Activated naive CD4-positive, alpha-beta T cell treated with Interleukin-2 at 50 U/mL for 16 hours (primary cell): ENCODE measurements at places on chromosomes 6 and 20.

- DNase-seq = no peak
Observed at GRCh38 chr6:93391965-93392364, 27.4 kb downstream of the EPHA7 start.

DNA sequence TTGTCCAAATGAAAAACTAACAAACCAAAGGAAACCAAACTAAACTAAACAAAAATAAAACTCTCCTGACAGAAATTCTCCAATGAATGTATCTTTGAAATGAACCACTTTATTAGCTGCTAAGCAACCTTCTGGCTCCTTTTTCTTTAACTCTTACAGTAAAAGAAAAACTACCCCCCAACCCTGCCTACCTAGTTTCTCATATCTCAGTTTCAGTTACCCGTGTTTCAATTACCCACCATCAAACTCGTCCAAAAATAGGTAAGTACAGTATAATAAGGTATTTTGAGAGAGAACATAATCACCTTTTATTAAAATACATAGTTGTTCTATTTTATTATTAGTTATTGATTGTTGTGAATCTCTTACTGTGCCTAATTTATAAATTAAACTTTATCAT, 177.4 kb upstream of the THEMIS start:
- DNase-seq = no peak

- DNase-seq = no peak
Observed at GRCh38 chr20:58109126-58109880, 119.2 kb downstream of the ANKRD60 start.

DNA sequence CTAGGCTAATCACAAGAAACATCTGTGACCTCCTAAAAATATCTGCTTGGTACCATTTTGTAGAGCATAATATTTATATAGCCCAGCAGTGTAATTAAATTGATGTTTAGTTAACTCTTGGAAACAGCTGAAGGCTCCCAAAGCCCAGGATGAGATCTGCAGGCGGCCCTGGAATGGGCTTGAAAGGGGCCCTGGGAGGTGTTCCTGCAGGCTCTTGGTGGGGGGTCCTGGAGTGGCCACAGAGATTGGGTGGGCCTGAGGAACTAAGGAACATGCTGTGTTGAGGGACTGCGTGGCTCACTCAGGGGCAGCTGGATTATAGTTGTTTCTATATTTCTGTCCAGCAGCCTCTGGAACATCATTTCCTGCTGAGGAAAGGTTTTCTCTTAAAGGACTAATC, 9.2 kb downstream of the SCP2D1 start:
- no peak for DNase-seq

DNA sequence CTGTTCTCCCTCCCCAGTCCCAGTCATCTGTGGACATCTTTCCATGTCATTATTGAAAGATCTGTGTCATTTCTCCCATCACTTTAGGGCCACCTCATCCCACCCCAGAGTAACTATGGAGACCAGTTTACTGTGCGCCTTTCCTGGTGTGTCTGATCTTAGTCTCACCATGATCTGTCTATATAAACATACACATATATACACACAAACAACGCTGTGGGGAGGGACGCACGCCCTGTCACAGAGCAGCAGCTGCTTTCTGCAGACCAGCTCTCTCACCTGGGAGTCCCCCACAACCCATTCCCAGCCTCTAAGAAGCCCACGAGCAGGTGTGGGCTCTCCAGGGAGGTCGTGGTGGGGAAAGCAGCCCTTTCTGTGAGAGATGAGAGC, 68.1 kb upstream of the TOX2 start:
- no peak for DNase-seq

GRCh38 chr6:159894991-159895390, 4.2 kb downstream of the MAS1 start:
- no peak for DNase-seq

DNA sequence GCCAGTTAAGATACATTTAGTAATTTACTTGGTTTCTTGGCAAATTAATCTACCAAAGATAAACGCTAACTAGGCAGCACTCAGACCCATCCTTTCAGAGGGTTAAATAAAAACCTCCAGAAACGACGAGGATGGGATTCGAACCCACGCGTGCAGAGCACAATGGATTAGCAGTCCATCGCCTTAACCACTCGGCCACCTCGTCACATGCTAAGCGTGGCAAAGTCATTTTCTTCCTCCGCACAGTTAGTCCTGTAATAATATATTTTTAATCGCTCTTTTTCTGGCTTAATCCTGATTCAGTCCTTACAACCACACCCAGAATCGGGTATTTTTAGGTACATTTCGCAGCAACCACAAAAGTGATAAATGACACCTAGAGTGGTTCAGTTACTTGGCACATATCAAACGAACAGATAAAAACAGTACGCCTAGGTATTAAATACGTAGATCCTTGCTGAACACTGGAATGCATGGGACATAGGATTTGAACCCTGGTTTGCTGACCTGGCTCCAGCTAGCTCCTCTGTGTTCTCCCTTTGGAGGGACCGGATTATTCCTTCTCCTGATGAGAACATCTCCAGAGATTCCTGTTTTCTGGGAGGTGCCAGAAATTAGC, 71.6 kb downstream of the GPX5 start:
- no peak for DNase-seq

DNA sequence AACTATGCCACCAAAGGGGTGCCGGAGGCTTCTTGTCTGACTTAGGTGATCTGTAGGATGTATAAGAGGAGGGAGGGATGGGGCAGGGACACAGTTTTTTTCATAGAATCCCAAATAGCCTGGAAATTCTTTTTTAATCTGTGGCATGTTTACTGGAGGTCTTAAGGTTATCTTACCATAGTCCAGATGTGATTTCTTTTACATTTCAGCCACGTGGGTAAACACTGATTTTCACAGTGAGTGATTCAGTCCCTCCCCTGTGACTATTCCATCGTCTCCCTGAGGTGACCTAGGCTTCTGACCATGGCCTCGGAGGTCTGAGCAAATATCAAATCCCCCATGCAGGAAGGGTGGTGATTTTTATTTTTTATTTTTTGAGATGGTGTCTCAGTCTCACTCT, 67.7 kb downstream of the AKAP12 start:
- DNase-seq = no peak

DNA sequence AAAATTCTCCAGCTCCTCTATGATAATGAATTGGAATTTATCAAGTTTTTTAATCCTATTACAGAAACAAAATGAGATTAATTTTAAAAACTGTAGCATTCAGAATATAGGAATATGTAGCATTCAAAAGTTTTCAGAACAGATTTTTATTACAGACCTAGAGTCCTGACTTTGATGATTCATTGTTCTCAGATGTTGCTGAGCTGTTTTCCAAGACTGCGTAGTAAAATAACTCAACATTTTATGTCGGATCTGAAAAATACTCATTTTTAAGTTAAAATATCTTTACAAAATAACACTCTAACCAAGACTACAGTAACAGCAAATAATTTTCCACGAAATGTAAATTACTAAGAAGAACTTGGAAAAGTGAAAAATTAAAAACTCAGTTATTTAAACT, 67.1 kb downstream of the SYCP2 start:
- no peak for DNase-seq

- DNase-seq = no peak
Observed at GRCh38 chr20:9565910-9566550, 51.6 kb downstream of the LAMP5 start.

DNA sequence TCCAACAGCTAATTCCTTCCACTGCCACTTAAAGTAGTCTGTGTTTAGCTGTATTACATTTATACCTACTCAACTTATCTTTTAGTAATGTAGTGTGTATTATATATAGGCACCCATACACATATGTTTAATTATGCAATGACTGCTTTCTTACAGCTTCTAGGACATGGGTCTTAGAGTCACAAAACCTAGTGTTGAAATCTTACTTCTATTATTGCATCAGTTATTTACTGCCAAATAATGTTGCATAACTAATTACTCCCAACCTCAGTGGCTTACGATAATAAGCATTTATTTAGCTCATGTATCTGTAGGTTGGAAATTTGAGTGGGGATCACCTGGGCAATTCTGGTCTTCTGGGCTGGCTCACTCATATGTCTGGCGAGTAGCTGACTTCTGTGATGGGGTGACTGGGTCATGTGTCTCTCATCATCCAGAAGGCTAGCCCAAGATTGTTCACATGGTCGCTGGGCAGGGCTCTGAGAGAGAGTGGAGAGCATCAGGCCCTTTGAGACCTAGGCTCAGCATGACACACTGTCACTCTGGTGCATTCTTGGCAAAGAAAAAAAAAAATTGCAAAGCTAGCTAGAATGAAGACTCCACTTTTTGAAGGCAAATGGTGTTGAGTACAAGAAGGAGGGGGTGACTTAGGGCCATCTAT, 187.0 kb downstream of the PLCB1 start:
- DNase-seq = no peak

- no peak for DNase-seq
Observed at GRCh38 chr6:41215777-41216176, 12.4 kb upstream of the TREML4 start.

- DNase-seq = no peak
Observed at GRCh38 chr20:9617940-9618339, 103.5 kb downstream of the LAMP5 start.

GRCh38 chr6:96542702-96543101, 20.2 kb upstream of the FHL5 start:
- no peak for DNase-seq

DNA sequence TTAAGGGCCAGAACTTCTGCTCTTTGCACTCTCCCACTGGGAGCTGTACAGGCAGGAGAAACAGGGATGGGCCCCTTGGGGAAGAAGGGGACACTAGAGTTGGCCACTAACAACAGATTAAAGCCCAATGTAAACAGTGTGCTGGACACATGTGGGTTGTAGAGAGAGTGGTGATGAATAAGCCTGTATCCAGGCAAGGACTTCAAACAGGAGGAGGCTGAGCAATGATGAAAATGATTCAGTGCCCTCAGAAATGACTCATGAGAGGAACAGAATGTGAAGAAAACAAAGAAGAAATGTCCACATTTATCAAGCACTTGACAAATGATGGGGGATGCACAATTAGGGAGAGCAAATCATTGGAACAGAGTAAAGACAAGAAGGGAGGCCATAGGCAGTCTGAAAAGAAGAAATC, 242.3 kb downstream of the TBX18 start:
- DNase-seq = no peak

DNA sequence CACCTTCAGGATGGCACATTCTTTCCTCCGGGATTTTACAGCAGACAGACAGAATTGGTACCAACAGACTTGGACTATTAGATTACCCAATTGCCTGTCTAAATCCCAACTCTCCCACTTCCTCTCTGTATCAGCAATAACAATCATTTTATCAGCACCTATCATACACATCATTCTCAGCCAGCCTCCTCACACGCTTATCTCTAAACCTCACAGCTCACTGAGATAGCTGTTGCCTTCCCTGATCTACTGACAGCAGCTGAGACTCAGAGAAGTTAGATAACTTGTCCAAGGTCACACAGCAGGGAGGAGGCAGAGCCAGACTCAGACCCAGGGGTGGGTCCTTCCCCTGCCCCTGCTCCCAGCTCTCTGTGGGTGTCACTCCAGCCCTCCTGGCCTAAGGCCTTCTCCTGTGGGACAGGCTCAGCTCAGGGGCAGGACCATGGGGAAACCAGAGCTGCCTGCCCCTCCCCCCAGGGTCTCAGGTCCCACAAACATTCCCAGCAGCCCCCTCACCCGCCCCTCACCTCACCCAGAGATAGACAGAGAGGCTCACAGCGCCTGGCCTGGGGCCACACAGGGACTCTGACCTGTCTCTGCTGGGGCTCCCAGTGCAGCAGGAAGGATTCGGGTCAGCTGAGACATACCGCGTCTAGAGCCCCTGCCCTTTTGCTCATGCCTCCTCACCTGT, 92.8 kb downstream of the GRM4 start:
- DNase-seq = no peak

DNA sequence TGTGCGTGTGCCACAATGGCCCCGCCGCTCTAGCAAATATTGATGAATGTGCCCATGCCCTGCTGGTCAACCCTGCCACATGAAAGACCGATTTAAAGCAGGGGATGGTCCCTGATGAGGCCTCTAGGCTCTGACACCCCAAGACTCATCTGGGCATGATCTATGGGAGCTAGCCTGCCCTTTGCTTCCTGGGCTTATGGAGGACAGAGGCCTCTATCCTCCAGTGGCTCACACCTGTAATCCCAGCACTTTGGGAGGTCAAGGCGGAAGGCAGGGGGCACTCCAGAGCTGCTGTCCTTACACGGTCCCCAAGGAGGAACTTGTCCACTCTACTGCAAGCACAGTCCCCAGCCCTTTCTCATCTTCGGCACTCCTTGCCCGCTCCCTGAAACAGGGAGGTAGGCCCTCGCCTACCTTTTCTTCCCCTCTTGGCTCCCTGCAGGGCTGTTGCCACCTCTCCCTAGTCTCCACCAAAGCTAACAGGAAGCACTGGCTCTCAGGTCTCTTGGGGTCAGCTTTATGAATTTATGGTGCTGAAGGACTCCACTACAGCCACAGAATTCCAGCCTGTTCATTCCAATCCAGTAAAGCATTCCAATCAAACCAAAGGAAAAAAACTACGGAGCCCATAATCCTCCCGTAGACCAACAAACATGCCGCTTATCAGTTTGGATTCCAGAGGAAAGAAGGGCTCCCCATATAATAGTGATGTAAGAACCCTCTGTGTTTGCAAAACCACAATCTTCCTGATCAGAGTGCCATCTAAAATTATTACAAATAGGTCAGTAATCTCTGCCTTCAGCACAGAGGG, 48.7 kb upstream of the FOXQ1 start:
- no peak for DNase-seq

DNA sequence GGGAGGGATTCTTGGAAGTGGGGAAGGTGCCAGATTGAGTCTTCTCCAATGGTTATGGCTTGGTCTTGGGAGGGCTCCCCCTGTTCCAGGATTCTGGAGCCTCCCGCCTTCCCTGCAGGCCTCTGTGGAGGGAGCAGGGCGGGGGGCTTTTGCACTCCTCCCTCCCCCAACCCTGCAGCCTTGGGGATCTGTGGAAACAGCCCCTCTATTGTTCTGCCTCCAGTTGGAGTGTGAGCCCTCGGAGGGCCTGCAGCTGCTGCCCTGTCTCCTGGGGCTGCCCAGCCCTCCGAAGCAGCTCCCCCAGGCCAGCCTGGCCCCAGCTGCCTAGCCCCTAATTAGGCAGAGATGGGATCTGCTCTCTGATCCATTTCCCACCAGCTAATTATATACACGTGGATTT, 14.7 kb downstream of the FAM110A start:
- no peak for DNase-seq

DNA sequence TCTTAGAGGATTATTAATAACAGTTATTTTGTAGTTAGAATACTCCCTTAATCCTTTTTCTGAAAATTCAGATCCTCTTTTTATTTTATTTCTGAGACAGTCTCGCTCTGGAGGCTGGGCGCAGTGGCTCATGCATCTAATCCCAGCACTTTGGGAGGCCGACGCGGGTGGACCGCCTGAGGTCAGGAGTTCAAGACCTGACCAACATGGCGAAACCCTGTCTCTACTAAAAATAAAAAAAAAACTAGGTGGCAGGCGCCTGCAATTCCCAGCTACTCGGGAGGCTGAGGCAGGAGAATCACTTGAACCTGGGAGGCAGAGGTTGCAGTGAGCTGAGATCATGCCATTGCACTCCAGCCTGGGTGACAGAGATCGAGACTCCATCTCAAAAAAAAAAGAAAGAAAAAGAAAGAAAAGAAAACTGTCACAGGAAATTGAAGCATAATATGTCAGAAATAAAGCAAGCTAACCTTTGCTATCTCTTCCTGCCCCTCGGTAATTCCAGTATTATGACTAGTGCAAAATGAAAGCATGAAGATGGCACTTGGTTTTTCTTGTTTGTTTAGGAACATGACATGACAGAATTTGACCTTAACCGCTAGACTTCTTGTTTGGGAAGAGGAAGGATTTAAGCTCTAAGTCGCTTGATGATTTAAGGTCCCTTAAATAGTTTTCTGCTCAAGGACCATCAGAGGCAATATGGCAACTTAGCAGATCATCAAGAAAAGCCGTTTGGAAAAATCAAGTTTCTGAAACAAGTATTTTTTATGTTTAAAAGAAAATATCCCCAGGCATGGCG, 1.8 kb upstream of the RBM39 start:
- DNase-seq = no peak

- DNase-seq = no peak
Observed at GRCh38 chr6:75085931-75086635, 119.8 kb downstream of the COL12A1 start.
